ENCODE measurements at places on chromosomes 12 and 14.

DNA sequence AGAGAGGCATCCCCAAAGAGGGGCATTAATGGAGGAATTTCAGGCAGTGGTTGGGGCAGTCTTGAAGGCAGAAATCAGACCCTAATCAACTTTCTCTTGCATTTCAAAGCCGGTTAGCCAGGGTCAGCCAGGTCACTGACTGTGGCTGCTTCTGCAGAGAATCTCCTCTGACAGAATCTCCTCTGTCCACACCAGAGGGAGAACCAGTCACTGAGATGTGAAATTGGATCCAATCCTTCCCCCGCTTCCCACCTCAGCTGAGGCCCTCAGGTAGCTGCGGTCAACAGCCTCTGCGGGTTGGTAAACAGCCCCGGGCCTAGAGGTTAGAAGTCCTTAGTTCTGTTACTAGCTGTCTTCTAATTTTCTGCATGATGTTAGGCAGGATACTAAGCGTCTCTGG lies 39.8 kb upstream of the NUAK1 start:
- no peak for DNase-seq

GRCh38 chr12:39660101-39660500 lies 40.5 kb upstream of the ABCD2 start:
- no peak for DNase-seq

DNA sequence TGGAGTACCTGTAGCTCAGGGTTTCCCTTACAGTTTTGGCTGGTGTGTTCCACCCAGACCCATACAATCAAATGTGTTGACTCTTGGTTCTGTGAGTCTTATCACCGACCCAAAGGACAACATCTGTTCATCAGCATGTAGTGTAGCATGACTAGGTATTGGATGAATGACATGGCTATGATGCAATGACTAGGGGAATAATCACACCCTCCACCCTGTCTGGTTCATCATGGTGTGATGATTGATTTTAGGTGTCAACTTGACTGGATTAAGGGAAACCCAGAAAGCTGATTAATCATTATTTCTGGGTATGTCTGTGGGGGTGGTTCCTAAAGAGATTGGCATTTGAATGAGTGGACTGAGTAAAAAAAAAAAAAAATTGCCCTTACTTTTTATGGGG lies 311.3 kb downstream of the DPF3 start:
- DNase-seq = no peak

DNA sequence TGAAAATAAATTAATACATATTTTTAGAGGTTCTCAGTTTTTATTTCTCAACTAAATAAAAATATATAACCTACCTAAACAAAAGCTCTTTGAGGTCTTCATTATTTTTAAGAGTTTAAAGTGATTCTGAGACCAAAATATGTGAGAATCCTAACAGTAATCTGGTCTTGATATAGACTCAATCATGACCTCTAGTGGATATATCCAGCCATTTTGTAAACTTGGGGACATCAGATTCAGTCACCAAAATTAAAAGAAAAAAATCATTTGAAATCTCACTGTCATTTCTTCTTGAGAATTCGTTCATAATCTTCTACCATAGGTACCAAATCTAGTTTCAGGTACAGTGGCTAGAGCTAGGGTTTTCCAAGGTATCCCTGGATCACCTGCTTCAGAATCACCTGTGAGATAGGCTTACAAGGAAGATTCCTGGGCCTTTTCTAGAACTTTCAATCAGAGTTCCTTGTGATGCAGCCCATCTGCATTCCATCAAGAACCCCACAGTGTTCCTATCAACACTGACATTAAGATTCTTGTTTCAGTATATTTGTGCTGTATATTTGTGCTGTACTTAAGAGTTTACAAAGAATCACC lies 214.9 kb downstream of the ADAMTS20 start:
- no peak for DNase-seq
